ENCODE measurements at places on chromosomes 12 and 14. TPM values are rescaled to one million over a fixed set of nuclear protein-coding genes. Genes with fewer than 3 reads are reported as not detected.

GRCh38 chr12:6263931-6264330, 46.6 kb upstream of the PLEKHG6 start:
- no peak for DNase-seq

FAM90A1 gene
- total RNA-seq = 0.31 TPM

GRCh38 chr14:106069804-106070625, 543.6 kb downstream of the TMEM121 start:
- DNase-seq = no peak

CACNA2D4 gene
- 6.8 TPM for total RNA-seq

DNA sequence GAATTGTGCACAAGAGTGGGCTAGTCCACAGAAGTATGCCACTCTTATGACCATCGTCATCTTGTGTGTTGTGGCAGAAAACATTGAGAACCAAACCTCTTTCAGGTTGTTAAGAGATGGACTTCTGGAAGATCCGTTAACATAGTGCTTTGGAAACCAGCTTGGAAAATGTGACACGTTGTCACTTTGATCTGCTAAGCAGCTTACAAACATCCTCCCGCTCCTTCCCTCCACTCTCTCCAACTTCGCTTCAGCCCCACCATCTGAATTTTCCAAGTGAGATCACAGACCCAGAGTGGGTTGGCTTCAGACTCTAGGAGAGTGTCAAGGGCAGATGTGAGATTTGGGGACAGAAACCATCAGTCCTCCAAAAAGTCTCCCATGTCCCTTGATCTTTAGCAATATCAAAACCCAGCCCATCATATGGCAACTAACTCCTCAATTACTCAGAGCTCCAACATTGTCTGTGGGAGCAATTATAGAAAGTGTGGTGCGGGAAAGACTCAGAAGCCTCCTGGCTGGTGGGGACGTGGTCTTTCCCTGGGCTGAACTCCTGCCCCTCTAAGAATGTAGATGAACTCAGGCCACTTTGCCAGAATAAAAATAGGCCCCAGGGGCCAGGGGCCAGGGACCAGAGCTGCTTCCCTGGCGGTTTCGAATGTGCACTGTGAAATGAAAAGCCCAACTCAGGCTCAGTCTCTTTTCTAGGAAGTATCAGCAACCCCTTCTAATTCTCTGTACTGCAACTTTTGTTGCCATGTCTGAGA, 129.5 kb downstream of the SLC38A6 start:
- DNase-seq = no peak

DNA sequence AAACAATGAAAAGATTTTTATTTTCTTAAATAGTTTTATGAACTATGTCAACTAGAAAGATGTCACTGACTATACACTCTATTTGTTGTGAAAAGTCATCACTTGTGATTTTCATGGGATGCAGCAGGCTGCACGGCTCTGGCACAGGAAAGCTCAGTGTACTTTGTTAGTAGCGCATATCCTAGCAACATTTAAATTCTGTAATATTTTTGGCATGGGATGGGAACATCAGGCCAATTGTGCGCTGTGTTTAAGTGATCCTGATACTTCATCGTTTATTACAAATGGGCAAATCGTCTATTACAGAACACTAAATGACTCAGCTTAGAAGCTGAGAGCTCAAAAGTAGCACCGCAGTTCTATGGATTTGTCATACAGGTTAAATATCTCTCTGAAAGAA, 60.7 kb upstream of the SAV1 start:
- no peak for DNase-seq

- DNase-seq = no peak
Measured at GRCh38 chr12:121883315-121883660, 5.3 kb upstream of the PSMD9 start.

DNA sequence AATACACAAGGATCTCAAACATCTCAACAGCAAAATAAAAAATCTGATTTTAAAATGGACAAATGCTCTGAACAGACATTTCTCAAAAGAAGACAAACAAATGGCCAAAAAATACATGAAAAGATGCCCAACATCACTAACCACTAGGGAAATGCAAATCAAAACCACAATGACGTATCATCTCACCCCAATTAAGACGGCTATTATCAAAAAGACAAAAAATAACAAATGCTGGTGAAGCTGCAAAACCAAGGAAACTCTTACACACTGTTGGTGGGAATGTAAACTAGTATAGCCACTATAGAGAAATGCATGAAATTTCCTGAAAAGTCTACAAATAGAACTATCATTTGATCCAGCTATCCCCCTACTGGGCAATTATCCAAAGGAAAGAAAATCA, 145.0 kb downstream of the BTG1 start:
- DNase-seq = no peak

DNA sequence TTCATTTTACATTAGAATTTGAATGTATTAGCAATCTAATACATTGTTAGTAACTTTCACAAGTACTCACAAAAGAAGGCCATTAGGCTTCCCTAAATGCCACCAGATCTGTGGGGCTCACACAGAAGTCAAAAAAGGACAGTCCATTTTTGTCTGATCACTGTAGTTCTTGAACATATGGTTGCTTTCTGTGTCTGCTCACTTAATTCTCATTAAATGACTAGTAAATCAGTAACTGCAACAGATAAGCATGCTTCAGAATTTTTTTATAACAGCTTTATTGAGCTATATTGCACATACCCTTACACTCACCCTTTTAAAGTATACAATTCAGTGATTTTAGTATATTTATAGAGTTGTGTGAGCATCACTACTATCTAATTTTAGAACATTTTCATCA, 71.4 kb downstream of the DENND5B start:
- no peak for DNase-seq

GPR84 gene
- total RNA-seq = 1.5 TPM

COL2A1 gene
- 0.07 TPM for total RNA-seq

RPS6KL1 gene
- total RNA-seq = 9.6 TPM

GRCh38 chr12:50117057-50117622, 5.1 kb downstream of the COX14 start:
- DNase-seq = no peak

PROX2 gene
- not detected for total RNA-seq

DNA sequence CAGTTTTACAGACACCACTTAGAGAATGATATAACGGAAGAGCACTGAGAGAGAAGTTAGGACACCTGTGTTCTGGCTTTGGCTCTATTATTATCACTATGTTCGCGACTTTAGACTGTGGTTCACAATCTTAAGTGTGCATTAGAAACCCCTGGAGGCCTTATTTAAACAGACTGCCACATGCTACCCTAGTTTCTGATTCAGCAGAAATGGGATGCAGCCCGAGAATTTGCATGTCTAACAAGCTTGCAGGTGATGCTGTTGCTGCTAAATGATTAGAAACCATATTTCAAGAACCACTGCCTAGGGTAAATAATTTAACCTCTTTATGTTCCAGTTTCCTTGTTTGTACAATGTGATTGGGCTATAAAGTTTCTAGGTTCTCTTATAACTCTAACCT, 3.6 kb upstream of the RAD51AP1 start:
- no peak for DNase-seq

DNA sequence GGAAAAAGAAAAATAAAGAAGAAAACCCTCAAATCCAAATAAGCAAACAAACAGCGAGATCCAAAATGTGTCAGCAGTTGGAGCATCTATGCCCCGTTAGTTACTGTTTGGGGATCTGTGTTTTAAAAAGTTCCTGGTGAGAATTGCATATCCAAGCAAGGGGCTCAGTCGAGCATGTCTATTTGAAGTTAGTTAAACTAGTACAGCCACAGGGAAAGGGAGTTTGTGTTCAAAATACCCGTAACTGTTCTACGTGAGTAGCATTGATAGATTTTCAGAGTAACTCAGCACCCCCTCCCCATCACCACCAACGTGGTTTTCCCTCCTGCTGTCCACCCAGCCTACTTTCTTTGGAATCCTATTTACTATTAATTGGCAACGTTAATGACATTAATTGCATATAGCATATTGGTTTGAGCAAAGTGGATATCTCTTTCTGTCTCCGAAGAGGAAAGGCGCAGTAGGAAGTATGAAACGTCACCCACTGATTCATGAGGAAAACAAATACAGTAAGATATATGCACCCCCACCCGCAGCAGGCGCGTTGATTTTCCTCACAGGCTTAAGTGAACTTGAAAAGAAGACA, 1.5 kb downstream of the NPAS3 start:
- DNase-seq = no peak

GRCh38 chr12:96980991-96981414, 73.9 kb downstream of the NEDD1 start:
- DNase-seq = no peak

SCNN1A gene
- not detected for total RNA-seq

DNA sequence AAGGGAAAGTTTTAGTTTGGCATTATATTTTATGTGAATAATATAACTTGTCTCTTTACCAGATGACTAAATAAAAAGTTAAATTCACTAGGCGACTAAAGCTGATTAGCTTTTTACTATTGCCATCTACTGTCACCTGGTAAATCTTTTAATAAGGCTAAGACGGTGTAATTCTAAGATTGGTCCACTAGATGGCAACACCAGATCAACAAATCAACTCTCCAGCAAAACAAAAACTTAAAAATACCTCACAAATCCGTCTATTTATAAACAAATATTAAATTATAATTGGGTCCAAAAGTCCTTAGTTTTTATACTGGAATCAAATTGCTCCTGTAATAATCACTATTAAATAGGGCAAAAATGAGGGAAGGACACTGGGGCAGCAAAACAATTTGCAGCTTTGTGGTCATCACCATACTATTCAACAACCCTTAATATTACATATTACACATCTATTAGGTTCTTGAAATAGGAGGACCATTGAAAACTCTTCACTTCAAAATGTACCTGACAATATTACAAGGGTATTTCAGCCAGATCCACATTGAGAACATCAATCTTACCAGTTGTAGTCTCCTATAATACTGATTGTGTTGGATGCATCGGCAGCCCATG, 47.9 kb downstream of the GALC start:
- peak; percentile 61 for DNase-seq

GRCh38 chr12:65524666-65525065, 246.2 kb downstream of the MSRB3 start:
- no peak for DNase-seq

PRPF40B gene
- 12.7 TPM for total RNA-seq

LGR5 gene
- total RNA-seq = not detected

BMP4 gene
- not detected for total RNA-seq

- no peak for DNase-seq
Measured at GRCh38 chr12:132493482-132494178, 3.7 kb downstream of the FBRSL1 start.

AICDA gene
- total RNA-seq = not detected

TCL1B gene
- not detected for total RNA-seq

SSTR1 gene
- total RNA-seq = not detected

- peak; percentile 63 for DNase-seq
Measured at GRCh38 chr14:78164226-78164853, 5.8 kb upstream of the NRXN3 start.

MGP gene
- total RNA-seq = not detected

DNA sequence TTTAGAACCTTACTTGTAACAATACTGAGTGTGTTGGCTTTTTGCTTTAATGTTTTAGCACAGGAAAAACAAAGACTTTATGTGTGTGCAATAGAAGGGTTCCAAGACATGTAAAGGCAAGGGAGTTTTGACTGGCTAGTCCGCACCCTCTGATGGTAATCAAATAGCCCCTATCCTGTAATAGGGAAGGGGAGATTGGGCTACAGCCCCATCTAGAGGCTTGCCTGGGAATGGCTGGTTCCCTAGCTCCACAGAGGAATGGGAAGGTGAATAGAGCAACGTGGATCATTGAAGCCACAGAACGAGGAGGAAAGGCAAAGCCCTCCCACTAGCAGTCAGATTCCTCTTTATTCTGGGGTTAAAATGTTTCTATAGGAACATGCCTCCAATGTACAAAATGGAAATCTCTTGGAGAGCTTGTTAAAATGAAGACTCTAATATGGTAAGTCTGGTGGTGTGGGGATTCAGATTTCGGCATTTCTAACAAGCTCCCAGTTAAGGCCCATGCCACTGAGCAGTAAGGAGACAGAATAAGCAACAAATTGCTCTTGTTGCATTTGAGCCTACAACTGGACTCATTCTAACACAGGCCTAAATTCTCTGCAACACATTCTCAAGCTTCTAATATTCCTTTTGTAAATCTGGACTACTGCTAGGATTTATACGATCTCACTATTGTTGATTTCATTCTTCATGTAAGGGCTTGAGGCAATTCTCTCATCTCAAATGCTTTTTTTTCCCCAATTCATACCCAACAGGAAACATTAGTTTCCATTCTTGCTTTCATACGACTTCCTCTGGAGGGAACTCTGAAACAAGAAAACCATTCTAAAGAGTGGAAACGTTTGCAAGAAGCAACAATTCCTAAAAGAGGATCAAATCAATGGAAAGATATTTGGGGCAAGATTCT, 57.1 kb downstream of the NIN start:
- DNase-seq = peak; percentile 77

POTEG gene
- total RNA-seq = not detected

SDSL gene
- 0.61 TPM for total RNA-seq

GRCh38 chr12:72677846-72678245, 405.7 kb downstream of the TRHDE start:
- DNase-seq = no peak

GRCh38 chr14:62064751-62065323, 302.6 kb downstream of the SNAPC1 start:
- no peak for DNase-seq

DNA sequence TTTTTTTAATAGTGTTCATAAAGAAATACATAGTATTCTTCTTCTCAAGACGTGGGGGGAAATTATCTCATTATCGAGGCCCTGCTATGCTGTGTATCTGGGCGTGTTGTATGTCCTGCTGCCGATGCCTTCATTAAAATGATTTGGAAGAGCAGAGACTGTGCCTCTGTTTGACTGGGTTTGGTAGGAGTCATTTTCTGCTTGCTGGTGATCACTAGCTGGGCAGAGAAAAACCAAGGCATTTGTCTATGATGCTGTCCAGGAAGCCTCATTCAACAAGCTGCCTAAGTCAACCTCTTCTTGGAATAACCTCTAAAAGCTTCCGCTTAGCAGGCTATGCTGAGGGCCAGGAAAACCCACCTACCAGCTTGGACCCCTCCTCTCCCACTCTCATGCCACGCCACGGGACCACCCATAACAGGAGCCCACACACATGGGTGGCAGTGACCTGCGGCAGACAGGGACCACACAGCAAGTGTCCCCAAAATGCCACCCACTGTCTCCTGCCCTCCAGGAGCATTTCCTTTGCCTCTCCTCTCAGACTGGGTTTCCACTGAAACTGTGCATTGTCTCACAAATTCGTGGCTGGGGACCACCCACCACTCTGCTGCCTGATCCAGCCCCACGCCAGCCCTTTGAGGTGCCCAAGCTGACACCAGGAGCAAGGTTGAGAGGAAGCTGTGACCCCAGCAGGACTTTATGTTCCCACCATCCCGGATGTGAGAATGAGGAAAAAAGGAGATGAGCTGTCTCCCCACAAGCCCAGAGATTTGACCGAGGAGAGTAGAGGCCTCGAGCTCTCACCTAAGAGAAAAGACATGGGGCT, 36.8 kb downstream of the DAD1 start:
- DNase-seq = peak; percentile 76
